ENCODE measurements at places on chromosomes 7 and 10.
A peak's percentile ranks its signal among the peaks of the same experiment; 100 is the strongest.

DNA sequence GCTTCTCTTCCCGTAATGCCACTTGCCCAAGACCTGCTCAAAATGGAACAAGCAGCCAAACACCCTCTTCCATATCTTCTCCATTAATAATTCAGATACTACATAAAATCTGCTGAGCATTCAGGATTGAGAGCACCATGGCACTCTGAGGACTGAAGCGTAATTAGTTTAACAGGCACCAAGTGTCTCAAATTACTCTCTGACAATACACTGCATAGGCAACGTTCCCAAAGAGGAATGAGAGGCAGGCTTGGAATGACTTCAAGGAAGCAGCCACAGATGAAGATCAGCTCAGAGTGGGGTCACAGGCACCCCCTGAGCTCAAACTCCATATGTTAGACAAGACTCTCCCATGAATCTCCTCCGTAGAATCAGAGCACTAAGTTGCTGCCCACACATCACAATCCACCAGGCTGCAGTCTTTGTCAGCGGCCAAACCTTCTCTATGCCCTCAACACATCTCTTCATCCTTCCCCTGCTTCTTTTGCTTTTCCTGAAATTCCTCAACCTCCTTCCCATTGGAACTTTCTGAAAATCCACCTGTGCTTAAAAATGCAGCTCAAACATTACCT is 4.7 kb upstream of the ABLIM1 start:
- DNase-seq = no peak

- DNase-seq = no peak
Observed at GRCh38 chr7:26279405-26279804, 12.3 kb upstream of the SNX10 start.

- peak; percentile 17 for DNase-seq
Observed at GRCh38 chr10:117653170-117653515, 110.6 kb downstream of the EMX2 start.

DNA sequence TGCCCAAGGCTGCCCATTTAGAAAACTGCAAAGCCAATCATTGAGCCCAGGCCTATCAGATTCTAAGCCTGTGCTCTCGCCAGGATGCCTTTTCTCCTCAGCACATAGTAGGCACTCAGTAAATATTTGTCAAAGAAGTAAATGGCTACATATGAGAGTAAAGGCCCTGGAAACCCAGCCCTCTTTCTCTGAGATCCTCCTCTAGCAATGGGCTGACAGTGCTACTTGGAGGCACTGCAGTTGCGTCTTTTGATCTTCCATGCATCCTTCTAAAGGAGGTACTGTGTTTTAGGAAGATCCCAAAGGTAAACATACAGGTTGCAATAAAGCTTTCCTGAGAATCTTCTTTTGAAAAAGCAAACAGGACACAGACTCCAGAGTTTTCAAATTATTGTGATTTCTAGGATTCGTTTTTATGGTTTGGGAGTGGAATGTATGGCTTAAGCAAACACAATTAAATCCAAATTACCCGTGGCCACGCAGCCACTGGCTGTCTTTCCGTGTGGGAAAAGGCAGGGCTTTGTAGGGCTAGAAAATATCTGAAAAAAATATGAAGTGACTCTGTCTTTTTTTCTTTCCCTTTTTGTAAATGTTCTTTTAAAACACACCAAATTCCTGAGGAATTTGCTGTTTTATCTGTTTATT is 151.3 kb upstream of the BMPER start:
- no peak for DNase-seq

DNA sequence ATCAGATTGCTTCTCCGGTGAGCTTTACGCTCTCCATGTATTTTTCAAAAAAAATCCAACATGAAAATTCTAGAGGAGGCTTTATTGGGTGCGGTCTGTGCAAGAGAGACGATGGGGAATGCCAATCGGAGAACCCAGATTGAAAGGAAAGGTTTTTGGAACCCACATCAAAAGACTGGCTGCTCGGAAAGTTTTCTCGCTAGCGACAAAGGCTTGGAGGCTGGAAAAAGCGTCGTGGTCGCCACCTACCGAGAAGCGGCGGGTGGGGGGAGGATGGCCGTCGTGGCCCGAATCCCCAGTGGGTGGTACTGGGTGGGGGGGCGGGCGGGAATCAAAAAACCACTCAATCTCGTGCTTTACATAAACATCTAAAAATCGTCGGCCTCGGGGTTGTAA is 1.1 kb upstream of the GTF2I start:
- DNase-seq = no peak

- no peak for DNase-seq
Observed at GRCh38 chr7:92626281-92626809, 36.2 kb upstream of the FAM133B start.

GRCh38 chr7:137933270-137934017 is 68.4 kb downstream of the CREB3L2 start:
- no peak for DNase-seq

DNA sequence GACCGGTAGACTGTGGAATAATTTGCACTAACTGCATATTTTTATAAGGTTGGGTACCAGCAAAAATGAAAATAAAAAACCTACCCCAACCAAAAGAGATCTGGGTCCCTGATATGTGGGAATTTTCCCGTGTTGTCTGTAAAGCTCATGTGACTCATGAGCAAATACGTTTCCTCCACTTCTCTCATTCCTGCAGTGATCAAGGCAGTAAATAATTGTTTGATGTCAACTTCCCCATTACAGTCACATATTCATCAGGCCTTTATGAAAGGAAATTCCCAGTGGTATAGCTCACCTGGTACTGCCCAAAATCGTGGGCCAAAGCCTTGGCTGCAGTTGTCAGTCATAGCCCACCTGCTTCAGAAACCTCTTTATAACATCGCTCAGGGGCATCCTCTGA is 166.0 kb upstream of the ANK3 start:
- no peak for DNase-seq
